Aorta (tissue), 5 donors: ENCODE measurements at places on chromosomes 2 and 18.

DNA sequence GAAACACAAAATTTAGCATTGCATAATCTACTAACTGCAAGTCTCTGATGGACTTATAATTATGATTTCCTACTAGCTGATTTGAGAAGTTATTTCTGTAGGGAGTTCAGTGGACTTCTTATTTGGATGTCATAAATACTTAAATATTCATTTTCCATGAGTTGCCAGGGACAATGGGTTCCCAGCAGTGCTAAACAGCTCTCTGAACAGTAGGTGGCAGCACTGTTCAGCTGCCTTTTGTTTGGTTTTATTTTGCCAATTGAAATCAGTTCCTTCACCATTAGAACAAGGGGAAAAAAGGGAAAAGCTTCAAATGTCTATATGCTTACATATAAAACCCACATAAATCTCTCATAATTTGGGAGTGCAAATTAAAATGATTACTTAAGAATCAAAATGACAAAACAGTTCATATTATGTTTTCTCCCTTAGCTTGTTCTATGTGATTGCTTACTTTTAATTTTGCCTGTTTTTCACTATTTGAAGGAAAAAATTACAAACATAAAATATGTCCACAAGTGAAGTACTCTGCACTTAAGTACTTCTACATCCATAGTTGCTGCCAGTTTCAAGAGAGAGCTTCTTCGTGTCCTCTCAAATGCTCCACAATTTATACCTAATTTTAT is 898.9 kb downstream of the CPS1 start:
- no peak for DNase-seq

GRCh38 chr2:1593371-1594122 is 150.8 kb downstream of the PXDN start:
- peak; percentile 71 for DNase-seq

DNA sequence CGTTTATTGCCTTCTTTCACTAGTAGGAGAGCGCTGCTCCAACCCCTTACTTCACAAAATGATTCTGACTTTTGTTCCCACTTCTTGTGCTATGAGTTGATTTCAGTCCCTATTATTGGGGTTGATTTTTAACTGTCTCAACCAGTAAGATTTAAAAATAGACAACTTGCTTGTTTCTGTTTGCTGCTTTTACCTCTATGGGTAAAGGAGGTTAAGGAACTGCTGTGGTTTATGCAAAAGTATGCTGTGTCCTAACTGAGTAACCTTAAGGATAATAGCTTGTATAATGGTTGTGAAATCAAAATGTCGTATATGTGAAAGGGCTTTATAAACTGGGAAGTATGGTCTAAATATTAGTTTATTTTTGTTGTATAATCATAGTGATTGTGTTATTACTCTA is 22.6 kb downstream of the ALMS1 start:
- DNase-seq: no peak

GRCh38 chr2:228474466-228474865 is 293.0 kb upstream of the SPHKAP start:
- no peak for DNase-seq

- peak; percentile 83 for DNase-seq
Observed at GRCh38 chr2:218959141-218959731, at the start of gene CDK5R2. CDK5R2 (plus strand) TSS chr2:218959666; CDS start chr2:218959821, 155 bp downstream.

GRCh38 chr18:14969500-14969899 is 221.5 kb downstream of the ANKRD30B start:
- no peak for DNase-seq

GRCh38 chr2:21095178-21095577 is 28.6 kb upstream of the TDRD15 start:
- DNase-seq: no peak

GRCh38 chr2:95305380-95306061 is 8.4 kb downstream of the KCNIP3 start:
- no peak for DNase-seq

DNA sequence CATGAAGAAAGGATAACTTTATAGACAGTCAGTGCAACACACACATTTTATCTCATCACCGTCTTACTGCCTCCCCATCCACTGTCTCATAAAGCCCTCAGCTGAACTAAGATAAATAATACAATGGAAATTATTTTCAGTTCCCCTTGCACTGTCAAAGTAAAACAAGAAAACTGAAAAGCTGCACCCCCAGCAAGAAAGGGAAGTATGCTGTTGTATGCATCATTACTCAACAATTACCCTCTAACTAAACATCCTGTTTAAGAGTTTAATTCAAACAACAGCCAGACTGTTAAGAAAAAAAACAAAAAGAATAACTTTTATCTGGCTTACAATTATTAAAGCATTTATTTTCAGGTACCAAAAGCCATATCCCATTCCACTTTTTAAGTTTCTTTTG is 25.0 kb downstream of the MPPE1 start:
- DNase-seq: no peak
